ENCODE measurements at places on chromosomes 3 and 15.

DNA sequence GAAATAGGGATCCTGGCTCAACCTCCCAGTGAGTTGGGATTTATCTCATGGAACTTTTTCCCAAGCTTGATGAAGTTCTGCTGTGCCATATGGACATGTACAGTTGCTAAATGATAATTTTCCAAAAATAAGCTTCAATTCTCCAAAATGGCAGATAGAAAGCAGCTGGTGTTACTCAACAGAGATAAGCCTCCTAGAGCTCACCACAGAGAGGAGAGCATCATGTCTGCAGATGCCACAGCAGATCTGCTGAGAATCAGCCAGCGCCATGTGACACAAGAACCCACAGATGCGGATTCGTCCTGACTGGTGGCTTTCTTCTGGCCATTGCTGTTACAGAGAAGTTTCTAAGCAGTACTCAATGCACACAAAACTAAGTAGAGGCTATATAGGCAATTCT lies 50.6 kb downstream of the AGTR1 start:
- no peak for DNase-seq

GRCh38 chr3:173249457-173249856 lies 108.4 kb upstream of the SPATA16 start:
- DNase-seq = no peak

DNA sequence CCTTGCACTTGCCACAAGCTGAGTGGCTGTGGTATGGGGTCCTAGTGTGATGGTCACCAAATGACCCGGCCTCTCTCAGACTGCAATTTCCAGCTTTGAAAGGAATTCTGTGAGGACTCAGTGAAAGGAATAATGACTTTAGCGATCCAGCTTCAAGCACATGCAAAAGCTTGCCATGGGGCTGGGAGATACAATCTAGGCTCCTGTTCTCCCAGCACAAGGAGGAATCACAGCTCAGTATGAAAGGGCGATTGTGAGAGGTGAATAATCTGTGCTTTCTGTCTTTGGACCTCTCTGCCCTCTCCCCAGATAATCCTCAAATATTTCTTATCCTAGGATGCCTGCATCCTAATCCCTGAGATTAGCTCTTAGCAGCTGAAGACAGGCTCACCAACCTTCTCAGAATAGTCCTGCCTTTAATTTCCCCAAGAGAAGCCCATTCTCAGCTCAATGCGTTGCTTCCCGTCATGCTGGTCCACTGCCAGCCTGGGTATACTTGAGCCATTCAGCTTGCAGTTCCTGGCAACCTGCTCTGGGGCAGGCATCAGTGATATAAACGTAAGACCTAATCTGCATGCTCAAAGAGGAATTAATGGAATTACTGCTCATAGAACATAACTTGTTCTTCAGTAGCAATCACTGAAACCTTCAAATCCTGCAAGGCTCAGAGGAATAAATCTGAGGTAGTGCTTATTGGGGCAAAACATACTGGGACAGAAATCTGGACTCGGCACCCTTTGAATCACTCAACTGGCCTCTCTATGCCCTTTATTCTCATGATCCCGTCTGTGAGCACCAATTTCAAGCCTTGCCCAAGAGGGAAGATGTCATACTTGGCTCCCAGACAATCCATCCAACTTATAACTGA lies 15.1 kb downstream of the TLNRD1 start:
- DNase-seq = no peak

- no peak for DNase-seq
Observed at GRCh38 chr3:89577637-89578530, 470.5 kb downstream of the EPHA3 start.

DNA sequence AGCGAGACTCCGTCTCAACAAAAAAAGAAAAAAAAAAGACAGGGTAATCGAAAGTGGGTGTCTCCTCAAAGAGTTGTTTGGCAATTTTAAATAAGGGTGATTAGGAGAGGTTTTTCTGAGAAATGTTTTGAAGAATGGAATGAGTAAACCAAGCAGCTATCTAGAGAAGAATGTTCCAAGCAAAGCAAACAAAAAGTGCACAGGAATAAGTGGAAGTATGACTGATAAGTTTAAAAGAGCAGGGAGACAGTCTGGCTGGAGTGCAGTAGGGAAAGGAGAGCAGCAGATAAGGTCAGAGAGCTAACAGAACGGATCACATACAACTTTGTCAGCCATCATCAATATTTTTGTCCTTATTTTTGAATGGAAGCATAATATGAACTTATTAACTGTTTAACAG lies 853.5 kb downstream of the TUSC7 start:
- no peak for DNase-seq

DNA sequence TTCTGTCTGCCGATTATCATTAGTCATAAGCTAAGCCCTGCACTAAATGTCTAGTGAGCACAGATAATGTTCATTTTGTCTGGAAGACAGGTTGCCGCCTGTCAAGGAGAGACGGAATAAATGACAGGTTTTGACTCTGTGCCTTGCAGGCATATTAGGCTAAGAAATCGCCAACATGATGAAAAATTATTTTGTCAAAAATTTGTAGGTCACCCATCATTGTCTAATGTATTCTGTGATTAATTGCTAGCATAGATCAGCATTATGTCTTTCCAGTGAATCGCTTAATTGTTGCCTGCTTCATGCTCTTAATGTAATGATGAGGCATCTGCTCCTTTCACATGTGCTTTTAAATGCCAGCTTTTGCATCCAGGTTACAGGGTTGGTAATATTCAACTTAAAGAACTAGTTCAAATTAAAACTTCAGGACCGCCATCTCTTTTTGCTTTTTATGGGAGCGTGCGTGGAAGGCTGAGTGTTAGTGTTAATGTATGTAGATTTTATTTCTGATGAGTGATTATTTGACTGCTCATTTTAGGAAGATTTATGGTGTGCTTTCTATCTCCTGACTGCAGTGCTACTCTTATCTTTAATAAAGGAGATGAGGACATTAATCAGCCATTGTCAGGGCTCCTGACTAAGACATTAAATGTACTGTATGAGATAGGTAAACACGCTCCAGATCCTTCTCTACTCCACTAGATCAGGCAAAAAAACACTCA lies 120.8 kb upstream of the MEIS2 start:
- DNase-seq = no peak

- DNase-seq = no peak
Observed at GRCh38 chr3:135226057-135226456, 431.0 kb downstream of the EPHB1 start.

DNA sequence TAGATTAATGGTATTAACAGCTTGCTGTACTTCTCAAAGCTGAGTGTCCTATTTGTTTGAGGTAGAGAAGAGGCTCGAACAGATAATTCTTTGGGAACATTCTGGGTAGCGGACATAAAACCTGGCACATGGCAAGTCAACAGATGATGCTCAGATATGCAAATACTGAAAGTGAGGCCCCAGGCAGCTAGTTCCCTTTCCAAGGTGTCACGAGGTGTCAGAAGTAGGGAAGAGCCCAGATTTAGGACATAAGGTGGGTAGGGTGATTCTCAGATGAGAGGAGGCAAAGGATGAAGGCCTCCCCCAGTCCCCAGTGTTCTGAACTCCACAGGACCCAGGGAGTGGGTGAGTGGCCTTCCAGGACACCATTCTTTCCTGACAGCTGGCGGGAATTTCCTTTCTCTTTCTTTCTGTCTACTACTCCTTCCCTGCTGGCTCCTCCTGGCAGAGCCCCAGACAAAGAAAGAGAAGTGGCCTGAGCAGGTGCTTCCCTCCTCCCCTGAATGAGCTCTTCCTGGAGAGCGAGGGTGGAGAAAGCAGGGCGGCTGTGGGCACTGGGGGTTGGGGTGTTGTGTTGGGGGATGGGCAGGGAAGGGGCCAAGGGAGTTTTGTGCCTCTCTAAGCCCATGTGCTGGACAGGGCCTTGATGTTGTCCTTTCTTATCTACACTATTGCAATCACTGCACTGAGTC lies 87.5 kb downstream of the CORO2B start:
- no peak for DNase-seq

All from stimulated activated CD4-positive, alpha-beta T cell treated with anti-CD3 and anti-CD28 coated beads, TNF-alpha, amount 100 ng/mL, for 48 hours (primary cell).